Right ventricle myocardium superior (tissue), 1 donor: ENCODE measurements at places on chromosomes 1 and 21. TPM values are rescaled to one million over a fixed set of nuclear protein-coding genes. Genes with fewer than 3 reads are reported as not detected.

HES3 gene
- not detected for total RNA-seq

S100A14 gene
- 5.8 TPM for total RNA-seq

TSACC gene
- not detected for total RNA-seq

CD1B gene
- total RNA-seq = not detected

KCNN3 gene
- 3.4 TPM for total RNA-seq

CD2 gene
- total RNA-seq = 0.51 TPM

GPR37L1 gene
- 0.05 TPM for total RNA-seq

MSH4 gene
- total RNA-seq = 0.35 TPM

CDC14A gene
- 3.6 TPM for total RNA-seq

GJA8 gene
- total RNA-seq = not detected

DCST2 gene
- total RNA-seq = 0.16 TPM

ZNF695 gene
- total RNA-seq = not detected

SLC44A3 gene
- 3.3 TPM for total RNA-seq

C2CD2 gene
- 4.6 TPM for total RNA-seq

RYR2 gene
- 744 TPM for total RNA-seq

KCNT2 gene
- total RNA-seq = 1.0 TPM

ACOT11 gene
- 38.5 TPM for total RNA-seq

NBPF10 gene
- 0.62 TPM for total RNA-seq

RHD gene
- not detected for total RNA-seq

ETV3L gene
- total RNA-seq = not detected

ARTN gene
- not detected for total RNA-seq

UBE4B gene
- 74.3 TPM for total RNA-seq

HES2 gene
- total RNA-seq = not detected

IL20 gene
- not detected for total RNA-seq

IRF6 gene
- total RNA-seq = 31.6 TPM

CRYBG2 gene
- total RNA-seq = not detected

FAM163A gene
- total RNA-seq = 0.22 TPM

TNFRSF8 gene
- total RNA-seq = 0.59 TPM

TIMM17A gene
- total RNA-seq = 76.5 TPM

LRRC53 gene
- not detected for total RNA-seq

PSEN2 gene
- 19.8 TPM for total RNA-seq

HLX gene
- total RNA-seq = 5.6 TPM

PLEKHG5 gene
- 16.8 TPM for total RNA-seq

SPRR1B gene
- total RNA-seq = not detected

ARHGEF2 gene
- total RNA-seq = 55.7 TPM

DEPDC1 gene
- 0.56 TPM for total RNA-seq

ASCL5 gene
- not detected for total RNA-seq

SAMD13 gene
- total RNA-seq = 0.73 TPM

PITHD1 gene
- 43.8 TPM for total RNA-seq

KRTAP6-3 gene
- not detected for total RNA-seq

PGLYRP4 gene
- not detected for total RNA-seq

ESRRG gene
- 45.5 TPM for total RNA-seq

CDA gene
- total RNA-seq = 3.5 TPM

RABIF gene
- 4.5 TPM for total RNA-seq

COL11A1 gene
- not detected for total RNA-seq

ADORA1 gene
- total RNA-seq = 12.5 TPM
